ENCODE measurements at places on chromosomes 13 and 19.
A peak's percentile ranks its signal among the peaks of the same experiment; 100 is the strongest.

- no peak for DNase-seq
Observed at GRCh38 chr13:32205431-32206096, 109.6 kb downstream of the ZAR1L start.

- DNase-seq, result no peak
Observed at GRCh38 chr19:5881543-5882299, 11.4 kb upstream of the FUT5 start.

DNA sequence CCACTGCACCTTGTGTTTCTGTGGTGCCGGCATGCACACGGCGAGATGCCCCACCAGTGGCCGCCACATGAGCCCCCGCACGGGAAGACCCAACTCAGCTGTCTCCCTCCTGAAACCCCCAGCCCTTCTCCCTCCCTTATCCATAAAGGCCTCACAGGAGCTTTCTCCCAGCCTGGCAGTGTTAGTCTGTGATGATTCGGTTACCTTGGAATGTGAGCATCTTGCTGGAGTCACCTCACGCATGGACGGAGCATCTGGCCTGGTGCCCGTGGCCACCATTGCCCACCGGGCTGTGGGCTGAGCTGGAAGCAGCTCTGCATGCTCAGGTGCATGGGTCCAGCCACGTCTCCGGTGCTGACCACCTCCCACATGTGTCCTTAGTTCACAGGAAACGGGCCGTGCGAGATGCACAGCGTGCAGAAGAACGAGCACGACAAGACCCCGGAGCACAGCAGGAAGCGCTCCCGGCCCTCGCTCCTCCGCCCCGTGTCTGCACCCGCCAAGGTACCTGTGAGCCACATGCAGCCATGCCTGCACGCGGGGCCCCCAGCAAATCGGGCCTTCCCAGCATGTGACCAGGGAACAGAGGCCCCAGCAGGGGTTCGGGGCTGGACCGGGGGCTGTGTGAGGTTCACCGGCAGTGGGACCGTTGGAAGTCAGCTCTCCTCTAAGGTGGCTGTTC lies 22.0 kb downstream of the SIN3B start:
- DNase-seq, result no peak

- DNase-seq, result no peak
Observed at GRCh38 chr13:79589603-79590393, 108.8 kb downstream of the NDFIP2 start.

- DNase-seq, result no peak
Observed at GRCh38 chr13:96104516-96104915, 14.6 kb downstream of the HS6ST3 start.

- DNase-seq, result no peak
Observed at GRCh38 chr13:58340895-58341294, 709.4 kb downstream of the PCDH17 start.

GRCh38 chr13:99124794-99125316 lies 75.8 kb upstream of the UBAC2 start:
- no peak for DNase-seq

GRCh38 chr19:42515241-42515832 lies 12.9 kb downstream of the CEACAM1 start:
- DNase-seq, result no peak

DNA sequence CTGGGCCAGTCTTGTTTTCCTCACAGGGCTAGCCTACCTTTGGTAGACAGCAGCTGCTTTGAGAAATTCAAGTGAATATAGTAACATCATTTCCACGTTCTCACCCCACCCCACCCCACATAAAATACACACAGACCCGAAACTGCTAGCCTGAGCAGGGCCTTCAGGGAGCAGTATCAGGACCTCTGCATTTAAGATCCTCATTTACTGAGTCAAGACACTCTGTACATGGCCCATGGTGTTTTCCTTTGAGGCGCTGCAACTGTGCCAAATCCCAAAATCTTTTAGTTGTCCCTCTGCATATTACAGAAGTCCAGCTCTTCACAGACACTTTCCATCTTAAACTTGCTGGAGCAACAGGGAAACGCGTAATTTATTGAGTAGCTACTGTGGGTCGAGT lies 43.0 kb downstream of the ESD start:
- no peak for DNase-seq

GRCh38 chr13:46551410-46552302 lies 1.3 kb upstream of the LRCH1 start:
- DNase-seq, result peak; percentile 76

GRCh38 chr19:2491130-2491801 lies 15.3 kb downstream of the GADD45B start:
- DNase-seq, result no peak

GRCh38 chr19:55519451-55520311 lies 17.3 kb downstream of the SBK2 start:
- DNase-seq, result no peak

DNA sequence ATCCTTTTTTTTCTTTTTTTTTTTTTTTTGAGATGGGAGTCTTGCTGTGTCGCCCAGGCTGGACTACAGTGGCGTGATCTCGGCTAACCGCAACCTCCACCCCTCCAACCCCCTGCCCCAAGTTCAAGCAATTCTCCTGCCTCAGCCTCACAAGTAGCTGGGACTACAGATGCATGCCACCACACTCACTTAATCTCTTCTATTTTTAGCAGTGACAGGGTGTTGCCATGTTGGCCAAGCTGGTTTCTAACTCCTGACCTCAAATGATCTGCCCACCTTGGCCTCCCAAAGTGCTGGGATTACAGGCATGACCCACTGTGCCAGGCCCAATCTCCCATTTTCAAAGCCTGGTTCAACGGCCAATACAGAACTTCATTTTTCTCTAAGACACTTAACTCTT lies 9.1 kb downstream of the FOXO1 start:
- DNase-seq, result no peak

DNA sequence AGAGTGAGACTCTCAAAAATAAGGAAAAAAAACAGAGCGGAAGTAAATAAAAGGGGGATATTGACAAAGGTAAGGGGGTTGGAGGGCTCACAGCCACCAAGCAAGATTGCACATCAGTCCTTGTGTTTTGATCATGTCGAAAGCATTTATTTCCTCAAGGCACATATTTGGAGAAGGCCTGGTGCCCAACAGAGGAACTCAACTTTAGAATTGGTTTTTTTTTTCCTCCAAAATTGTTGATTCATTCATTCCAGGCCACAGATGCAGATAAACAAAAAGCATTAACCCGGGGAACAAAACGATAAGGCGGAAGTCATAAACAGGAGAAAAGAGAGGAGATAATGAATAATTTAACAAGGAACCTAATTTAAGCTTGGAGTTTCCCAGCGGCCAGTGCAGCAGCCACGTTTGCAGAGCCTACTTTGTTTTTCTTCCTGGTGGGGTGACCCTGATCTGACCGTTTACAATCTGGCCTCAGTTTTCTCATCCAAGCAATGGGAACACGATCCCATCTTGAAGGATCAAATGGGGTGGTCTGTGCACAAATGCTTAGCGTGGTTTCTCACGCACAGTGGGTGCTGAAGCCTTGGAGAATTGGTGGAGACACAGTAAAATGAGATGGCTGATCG lies 2.1 kb upstream of the PTPRS start:
- no peak for DNase-seq

GRCh38 chr19:45528149-45528743 lies 21.0 kb downstream of the VASP start:
- DNase-seq, result no peak

DNA sequence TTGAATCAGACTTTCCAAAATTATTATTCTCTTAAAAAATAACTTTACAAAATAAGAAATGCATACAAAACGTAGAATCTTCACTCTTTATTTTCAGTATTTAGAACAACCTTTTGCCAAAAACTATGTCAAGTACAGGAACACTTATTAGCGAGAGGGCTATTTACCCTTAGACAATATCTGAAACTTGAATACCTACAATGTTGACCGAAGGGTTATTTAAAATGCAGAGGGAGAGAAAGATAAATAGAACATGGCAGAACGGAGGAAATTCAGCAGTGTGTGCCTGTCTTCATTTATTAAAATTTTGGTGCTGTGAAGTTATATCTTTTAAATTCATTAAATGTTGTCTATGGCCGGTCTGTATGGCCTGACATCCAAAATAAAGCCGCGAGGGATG lies 198.8 kb downstream of the EFNB2 start:
- no peak for DNase-seq

GRCh38 chr13:33453936-33454335 lies 168.4 kb upstream of the STARD13 start:
- DNase-seq, result no peak

DNA sequence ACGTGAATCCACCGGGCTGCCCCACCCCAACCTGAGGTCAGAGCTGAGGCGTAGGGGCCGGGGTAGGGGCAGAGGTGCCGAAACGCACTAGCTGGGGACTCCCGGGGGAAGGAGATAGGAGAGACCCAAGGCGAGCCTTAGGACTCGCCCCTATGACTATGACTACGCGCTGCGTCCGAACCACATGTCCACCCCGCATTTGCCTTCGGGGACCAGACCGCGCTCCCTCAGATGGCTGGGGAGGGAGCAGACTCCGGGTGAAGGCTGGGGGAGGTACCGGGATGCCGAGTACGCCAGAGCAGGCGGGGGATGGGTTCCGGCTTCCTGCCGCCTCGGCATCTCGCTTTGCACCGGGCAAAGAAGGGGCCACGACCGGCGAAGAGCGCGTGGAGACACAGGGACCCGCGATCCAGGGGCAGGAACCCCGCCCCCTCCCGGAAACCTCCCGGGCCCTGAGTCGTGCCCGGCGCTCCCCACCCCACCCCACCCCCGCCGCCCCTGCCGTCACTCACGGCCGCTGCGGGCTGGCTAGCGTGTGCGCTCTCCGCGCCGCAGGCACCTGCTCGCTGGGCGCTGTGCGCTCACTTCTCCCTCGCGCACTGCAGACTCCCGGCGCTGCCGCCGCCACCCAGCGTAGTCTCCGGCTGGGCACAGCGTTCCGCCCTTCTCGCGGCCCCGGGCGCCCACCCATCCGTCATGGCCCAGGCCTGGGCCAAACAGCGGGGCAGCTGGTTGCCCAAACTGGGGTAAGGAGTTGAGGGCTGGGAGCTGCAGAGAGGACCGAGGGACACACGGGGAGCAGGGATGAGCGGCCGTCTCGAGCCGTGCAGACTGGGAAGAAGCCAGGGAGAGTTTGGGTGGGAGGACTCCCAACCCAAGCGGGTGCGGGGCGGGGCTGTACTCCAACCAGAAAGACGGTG lies 622 bp upstream of the VSTM2B start:
- peak; percentile 28 for DNase-seq

- no peak for DNase-seq
Observed at GRCh38 chr13:94590744-94591143, 5.2 kb downstream of the TGDS start.

GRCh38 chr13:69319656-69320055 lies 788.0 kb upstream of the ATXN8OS start:
- DNase-seq, result no peak

DNA sequence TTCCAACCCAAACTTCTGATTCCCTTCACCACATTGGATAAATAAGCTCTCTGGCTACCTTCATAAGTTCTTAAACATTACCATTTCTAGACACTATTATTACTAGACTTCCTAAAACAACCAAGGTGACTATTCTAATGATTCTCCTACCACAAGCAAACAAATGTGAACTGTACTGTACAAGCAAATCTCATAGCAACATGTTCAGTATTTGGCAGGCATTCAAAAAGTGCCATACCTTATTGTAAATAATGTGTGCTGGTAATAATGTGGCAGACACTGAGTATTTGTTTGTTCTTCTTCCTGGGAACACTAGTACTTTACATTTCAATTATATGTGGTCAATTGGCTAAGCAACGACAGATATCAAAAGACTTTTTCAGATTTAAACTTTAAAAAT lies 986.0 kb upstream of the SPRY2 start:
- no peak for DNase-seq

DNA sequence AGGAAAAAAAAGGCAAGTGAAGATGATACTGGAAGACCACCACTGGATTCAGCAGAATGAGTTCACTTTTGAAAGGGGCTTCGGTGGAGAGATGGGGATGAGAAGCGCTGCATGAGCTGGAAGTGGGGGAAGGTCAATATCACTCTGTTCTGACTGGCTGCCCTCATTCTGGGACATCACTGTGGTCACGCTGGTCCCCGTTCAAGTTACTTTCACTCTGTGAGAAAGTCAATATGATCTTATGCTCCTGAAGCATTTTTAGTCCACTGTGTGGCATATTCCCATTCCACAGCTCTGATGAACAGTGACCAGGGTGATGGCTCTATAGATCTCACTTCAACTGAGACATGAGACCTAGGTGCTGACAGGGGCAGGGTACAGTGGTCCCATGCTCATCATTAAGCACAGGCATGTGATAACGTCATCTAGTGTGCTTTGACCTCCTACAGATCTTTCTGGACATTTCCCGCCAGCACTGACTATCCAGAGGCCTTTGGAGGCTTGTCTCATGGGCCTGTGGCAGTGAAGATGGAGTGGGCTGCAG lies 40.2 kb upstream of the GPR183 start:
- no peak for DNase-seq

GRCh38 chr19:17755443-17755890 lies 4.2 kb downstream of the FCHO1 start:
- DNase-seq, result no peak

DNA sequence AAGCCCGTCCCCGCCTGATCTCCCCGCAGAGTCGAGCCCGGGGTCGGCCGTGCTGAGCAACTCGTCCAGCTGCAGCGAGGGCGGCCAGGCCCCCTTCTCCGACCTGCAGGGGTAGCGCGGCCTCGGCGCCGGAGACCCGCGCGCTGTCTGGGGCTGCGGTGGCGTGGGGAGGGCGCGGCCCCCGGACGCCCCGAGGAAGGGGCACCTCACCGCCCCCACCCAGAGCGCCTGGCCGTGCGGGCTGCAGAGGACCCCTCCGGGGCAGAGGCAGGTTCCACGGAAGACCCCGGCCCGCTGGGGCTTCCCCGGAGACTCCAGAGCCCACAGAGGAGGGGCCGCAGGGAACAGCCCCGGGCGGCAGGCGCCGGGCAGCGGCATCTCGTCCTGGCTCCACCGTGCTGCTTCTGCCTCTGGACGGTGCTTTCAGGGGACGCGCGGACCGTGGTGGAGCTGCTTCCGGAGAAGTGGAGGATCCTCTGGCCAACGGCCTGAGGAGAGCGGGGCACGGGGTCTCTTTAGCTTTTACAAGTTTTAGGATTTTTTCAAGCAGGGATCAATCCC lies 8.8 kb upstream of the F7 start:
- no peak for DNase-seq

DNA sequence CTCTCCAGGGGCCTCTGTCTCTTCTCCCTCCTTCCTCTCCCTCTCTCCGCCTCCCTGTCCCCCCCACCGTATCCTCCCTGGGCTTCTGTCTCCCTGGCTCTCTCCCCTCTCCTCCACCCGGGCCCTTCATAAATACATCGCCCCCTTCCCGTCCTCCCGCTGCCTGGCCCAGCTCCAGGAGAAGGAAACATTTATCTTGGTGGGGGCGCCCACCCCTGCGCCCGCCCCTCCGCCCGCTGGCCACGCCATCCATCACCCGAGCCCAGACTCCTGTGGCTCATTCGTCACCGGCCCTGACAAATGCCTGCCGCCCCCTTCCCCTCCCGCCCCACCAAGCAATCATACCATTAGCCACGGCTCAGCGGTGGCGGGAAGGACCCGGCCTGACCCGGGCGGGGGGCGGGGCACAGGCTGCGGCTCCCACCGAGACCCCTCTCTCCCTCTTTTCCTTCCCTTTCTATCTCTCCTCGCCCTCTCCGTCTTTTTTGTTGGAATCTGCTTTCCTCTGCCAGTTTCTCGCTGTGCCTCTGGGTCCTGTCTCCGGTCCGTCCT lies 2.6 kb upstream of the MEIS3 start:
- no peak for DNase-seq

- no peak for DNase-seq
Observed at GRCh38 chr13:97386801-97387484, 47.0 kb upstream of the RAP2A start.

GRCh38 chr19:53549340-53549739 lies 11.4 kb downstream of the ZNF331 start:
- DNase-seq, result no peak

Measured in stimulated activated CD4-positive, alpha-beta T cell treated with anti-CD3 and anti-CD28 coated beads, Interleukin-2, amount 100 ng/mL, for 24 hours (primary cell).